Fibroblast of upper back skin (primary cell): ENCODE measurements at places on chromosomes 13 and 19.

DNA sequence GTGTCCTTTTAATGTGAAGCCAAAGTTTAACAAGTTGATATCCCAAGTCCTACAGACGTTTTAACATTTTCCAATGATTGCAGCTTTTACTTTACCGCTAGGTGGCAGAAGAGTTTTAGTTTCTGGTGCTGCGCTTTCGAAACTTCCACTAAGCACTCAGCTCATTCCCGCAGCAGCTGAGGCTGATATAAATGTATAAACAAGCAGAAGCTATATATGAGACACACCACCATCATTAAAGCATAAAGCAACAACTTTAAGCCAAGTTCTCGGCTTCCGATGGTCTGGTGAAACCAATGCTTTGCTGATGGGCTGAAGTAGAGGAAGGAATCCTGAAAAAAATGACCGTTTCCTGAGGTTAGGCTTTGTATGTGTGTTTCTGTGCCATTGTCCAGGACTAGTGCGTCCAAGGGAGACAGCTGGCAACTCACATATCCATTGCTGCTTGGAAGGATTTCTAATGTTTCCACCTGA lies 753.9 kb downstream of the OLFM4 start:
- DNase-seq: peak; percentile 50

- no peak for DNase-seq
Measured at GRCh38 chr19:47389150-47389556, 30.2 kb downstream of the MEIS3 start.

DNA sequence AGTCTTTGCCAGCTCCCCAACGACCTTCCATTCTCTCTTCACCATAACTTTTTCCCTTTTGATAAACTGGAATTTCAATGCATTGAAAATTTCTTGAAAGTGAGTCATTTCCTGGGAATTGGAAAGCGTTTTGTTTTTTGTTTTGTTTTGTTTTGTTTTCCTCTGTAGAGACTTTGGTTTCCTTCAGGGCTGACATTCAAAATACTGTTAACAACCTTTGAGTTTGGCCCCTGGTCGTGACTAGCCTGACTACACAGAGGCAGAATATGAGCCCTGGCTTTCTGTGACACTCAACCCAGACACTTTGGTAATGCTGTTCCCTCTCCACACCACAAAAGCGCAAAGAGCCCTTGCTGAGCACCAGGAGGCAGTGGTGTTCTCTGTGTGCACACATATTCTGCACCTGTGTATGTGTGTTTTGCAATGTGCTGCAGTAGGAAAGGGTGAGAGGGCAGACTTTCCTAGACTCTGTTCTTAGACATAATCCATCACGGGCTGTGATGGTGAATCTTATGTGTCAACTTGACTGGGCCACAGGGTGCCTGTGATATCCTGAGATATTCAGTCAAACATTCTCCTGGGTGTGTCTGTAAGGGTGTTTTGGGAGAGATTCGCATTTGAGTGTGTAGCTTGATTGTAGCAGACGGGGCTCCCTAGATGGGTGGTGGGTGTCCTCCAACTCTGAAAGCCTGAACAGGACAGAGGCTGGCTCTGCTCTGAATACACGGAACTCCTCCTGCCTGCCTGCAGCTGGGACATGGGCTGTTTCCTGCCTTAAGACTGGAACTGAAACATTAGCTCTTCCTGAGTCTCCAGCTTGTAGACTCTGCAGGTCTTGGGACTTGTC lies 29.5 kb upstream of the ANKRD10 start:
- DNase-seq: peak; percentile 42

- no peak for DNase-seq
Measured at GRCh38 chr19:49766930-49767299, at the start of gene AP2A1. Gene AP2A1, plus strand, starts transcription at chr19:49767001. Its CDS starts 133 bp downstream, at chr19:49767134.

DNA sequence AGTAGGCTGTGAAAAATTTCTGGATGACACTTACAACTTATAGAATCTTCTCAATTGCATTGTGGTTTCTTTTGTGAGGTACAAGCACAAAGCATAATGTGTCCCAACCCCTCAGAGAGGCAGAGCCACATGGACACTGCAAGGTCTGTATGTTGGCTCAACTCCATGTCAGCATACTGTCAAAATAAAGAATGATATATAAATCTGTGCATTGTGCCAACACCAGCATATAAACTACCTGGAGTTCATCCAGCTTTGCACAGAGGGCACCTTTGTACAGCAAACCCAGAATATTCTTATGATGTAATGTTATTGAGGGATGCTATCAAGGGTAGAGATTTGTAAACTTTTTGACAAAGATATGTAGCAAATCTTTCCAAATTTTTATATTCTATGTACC lies 1065.8 kb upstream of the MIR17HG start:
- no peak for DNase-seq

DNA sequence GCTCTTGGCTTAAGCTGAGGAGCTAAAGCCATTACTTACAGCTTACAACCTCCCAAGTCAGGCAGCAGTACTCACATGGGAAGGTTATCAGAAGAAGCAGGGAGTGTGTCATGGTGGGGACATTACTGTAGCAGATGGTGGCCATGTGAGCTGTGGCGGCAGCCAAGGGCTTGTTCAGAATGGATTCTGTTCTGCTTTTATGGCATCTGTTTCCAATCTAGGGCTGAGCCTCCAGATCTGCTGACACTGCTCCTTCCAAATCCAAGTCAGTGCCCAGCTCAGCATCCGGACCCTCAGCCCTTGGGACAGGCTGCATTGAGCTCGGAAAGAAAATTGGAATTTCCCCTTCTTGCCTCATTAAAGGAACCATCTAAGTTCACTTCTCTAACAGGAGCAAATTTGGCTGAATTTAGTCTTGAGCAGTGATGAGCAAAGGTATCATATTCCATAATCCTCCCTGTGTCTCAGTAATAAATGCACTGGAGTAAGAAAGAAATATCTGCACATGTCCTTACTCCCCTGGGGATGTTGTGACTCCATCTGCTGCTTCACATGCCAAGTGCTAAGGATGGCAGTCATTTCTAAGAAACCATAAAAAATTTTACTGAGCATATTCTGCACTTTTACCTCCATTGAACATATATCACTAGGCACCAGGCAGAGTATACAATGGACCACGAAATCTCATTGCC lies 73.9 kb downstream of the KCTD12 start:
- peak; percentile 65 for DNase-seq

DNA sequence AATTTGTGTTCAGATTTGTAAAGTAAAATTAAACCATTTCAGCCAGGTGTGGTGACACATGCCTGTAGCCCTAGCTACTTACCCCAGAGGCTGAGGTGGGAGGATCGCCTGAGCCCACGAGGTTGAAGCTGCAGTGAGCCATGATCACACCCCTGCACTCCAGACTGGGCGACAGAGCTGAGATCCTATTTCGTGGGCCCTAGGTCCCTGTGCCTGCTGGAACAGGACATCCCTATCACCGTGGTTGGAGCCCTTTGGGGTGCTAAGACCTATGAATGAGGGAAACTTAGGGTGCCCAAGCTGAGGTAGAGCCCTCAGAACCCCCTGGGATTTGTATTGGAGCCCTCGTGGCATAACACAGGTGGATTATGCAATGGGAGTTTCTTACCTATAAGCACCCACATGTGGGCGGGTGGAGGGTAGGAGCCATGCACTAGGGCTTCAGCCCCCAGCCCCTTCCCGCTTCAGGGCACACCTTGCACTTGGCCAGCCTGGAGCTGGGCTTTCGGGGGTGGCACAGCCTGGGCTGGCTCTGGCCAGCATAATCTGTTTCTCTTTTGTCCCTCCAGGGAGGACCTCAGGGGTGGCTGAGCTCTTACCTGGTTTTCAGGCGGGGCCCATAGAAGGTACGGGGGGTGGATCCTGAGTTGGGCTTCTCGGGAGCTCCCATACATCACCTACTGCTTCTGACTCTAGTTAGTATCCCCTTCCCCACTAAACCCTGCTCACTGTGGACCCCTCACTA lies 7.2 kb upstream of the USF2 start:
- no peak for DNase-seq
